ENCODE measurements at places on chromosomes 2 and 18. TPM values are rescaled to one million over a fixed set of nuclear protein-coding genes. Genes with fewer than 3 reads are reported as not detected.

- DNase-seq = no peak
- H3K27me3 ChIP-seq = no peaks in the 10 kb centered on the region
- H3K27ac ChIP-seq = no peak overlapping the region
- peaks cover 12% of the 10 kb centered on the region for H3K4me1 ChIP-seq
Measured at GRCh38 chr2:9735335-9735734, 104.5 kb upstream of the YWHAQ start.

DNA sequence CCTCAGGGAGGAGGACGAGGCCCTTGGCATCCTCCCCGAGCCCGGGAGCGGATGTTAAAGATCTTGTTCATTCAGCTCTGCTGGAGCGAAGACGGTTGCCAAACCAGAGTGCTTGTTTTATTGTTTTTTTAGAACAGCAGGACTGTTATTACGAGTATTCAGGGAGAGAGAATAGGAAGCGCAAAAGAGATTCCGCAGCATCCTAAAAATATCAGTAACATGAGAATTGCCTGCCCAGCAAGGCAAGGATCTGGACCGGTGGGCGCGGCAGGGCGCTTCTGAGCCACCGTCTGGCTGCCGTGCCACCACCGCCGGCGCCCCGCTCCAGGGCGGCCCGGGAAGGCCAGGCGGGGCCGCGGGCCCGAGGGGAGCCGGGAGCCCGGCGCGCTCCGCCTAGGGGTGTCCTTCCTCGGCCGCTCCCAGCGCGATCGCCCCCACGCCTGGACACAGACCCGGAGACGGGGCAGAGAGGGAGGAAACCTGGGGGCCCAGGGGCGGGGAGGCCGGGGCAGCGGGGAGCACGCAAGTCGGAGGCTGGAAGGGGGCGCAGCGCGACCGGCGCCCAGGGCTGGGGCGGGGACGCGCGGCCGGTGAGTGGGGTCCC lies 843 bp downstream of the CYS1 start:
- H3K36me3 ChIP-seq = no peaks in the 10 kb centered on the region
- H3K4me3 ChIP-seq = peak overlapping the region; percentile 69
- peaks cover 7% of the 10 kb centered on the region for H3K4me1 ChIP-seq
- no peak overlapping the region for H3K27ac ChIP-seq
- peaks cover 61% of the 10 kb centered on the region for H3K27me3 ChIP-seq

GRCh38 chr2:120797421-120798221 lies 62.0 kb downstream of the GLI2 start:
- peak; percentile 30 for DNase-seq
- no peaks in the 10 kb centered on the region for H3K36me3 ChIP-seq
- peaks cover 15% of the 10 kb centered on the region for H3K4me1 ChIP-seq
- no peak overlapping the region for H3K4me3 ChIP-seq
- H3K27me3 ChIP-seq = no peaks in the 10 kb centered on the region

DNA sequence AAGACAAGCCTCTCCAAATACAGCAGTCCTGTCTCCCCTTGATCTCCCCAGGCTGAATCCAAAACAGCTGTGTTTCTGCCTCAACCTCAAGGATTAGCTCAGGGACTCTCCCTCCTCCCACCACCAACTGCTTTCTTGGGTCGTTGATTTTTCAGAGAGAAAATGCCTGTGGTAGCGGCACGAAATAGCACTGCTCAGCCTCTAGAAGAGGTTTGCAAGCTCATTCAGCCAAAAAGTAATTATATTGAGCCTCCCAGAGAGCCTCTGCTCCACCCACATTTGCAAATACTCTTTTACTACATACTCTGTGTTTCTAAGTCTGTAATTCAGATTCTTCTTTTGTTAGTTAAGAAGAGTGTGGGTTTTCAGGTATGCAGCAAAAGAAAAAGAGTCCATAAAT lies 396.4 kb upstream of the TNP1 start:
- H3K27me3 ChIP-seq = peaks cover 4% of the 10 kb centered on the region
- H3K4me3 ChIP-seq = no peak overlapping the region
- no peaks in the 10 kb centered on the region for H3K36me3 ChIP-seq
- DNase-seq = no peak

- H3K4me3 ChIP-seq = no peak overlapping the region
- H3K4me1 ChIP-seq = peaks cover 36% of the 10 kb centered on the region
- H3K36me3 ChIP-seq = no peaks in the 10 kb centered on the region
- no peaks in the 10 kb centered on the region for H3K27me3 ChIP-seq
Measured at GRCh38 chr18:45359275-45360009, 255.8 kb upstream of the SLC14A2 start.

DNA sequence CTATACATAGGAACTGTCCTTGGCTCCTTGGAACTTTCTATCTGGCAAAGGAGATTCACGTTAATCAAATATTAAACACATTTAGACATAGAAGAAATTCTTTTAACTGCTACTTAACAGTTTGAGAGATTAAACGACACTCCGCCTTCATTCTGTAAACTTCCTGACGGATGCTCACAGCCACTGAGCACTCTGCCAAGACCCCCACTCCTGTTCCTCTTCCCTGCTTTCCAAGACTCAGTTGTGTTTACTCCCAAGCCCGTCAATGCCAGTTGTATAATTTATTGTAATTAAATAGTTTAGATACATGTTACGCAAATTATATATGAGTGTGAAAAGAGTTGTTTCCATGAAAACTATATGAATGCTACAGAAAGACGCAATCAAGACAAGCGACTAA lies 321.4 kb upstream of the EPHA4 start:
- H3K4me1 ChIP-seq = peaks cover 3% of the 10 kb centered on the region
- DNase-seq = no peak
- H3K36me3 ChIP-seq = no peaks in the 10 kb centered on the region
- no peak overlapping the region for H3K27ac ChIP-seq

- H3K27me3 ChIP-seq = no peaks in the 10 kb centered on the region
- peaks cover 14% of the 10 kb centered on the region for H3K4me1 ChIP-seq
- H3K36me3 ChIP-seq = no peaks in the 10 kb centered on the region
Measured at GRCh38 chr18:63994783-63995399, 25.0 kb downstream of the SERPINB8 start.

GRCh38 chr2:84201158-84201557 lies 257.9 kb downstream of the SUCLG1 start:
- H3K4me1 ChIP-seq = no peaks in the 10 kb centered on the region
- DNase-seq = no peak
- no peak overlapping the region for H3K27ac ChIP-seq
- H3K36me3 ChIP-seq = no peaks in the 10 kb centered on the region

DNA sequence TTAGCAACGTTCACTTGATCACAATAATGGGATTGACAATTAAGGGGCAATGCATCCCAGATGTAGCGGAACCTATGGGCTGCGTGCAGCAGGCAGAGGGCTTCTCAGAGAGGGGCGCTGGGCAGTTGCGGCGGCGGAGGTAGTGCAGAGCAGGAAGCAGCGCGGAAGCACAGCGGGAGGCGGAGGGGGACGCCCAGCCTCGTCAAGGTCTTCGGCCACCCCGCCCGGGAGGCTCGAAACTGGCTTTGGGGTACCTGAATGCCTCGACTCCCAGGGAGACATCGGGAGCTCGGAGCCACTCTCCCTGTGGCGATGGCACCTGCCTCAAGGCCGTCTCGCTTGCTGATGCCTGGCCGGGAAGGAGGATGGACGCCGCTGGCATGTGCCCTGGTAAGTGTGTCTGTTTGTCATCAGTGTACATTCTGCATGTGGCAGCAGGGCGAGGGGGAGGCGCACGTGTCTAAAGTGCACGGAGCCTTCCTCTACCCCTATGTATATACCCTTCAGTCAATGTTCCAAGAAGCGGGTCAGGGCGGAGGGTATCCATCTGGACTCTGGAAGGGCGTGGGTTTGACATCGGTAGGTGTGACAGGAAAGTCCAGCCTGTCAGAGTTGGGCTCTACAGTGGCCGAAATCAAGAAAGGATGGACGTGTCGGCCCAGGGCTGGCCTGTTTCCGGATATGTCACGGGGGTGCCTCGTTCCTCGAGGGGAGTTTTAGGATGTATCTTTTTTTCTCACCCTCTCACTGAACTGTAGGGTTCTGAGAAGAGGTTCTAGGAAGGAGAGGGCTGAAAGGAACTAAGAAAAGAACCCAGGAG lies 7.5 kb upstream of the SP9 start:
- H3K27ac ChIP-seq = no peak overlapping the region
- H3K4me1 ChIP-seq = peaks cover 5% of the 10 kb centered on the region
- H3K36me3 ChIP-seq = no peaks in the 10 kb centered on the region
- peak; percentile 81 for DNase-seq
- H3K27me3 ChIP-seq = peaks cover 86% of the 10 kb centered on the region

- peaks cover 3% of the 10 kb centered on the region for H3K27me3 ChIP-seq
- DNase-seq = no peak
- H3K4me1 ChIP-seq = no peaks in the 10 kb centered on the region
- no peaks in the 10 kb centered on the region for H3K36me3 ChIP-seq
Measured at GRCh38 chr2:234913208-234913626, 38.6 kb upstream of the SH3BP4 start.

GRCh38 chr18:11857177-11857887 lies 6.1 kb downstream of the CHMP1B start:
- H3K36me3 ChIP-seq = no peaks in the 10 kb centered on the region
- peak overlapping the region; percentile 99 for H3K27ac ChIP-seq
- DNase-seq = peak; percentile 95
- H3K4me1 ChIP-seq = peaks cover 48% of the 10 kb centered on the region
- no peaks in the 10 kb centered on the region for H3K27me3 ChIP-seq

RSAD2 gene
- 0.72 TPM for total RNA-seq

NAT8 gene
- not detected for total RNA-seq

TCF7L1 gene
- total RNA-seq = 2.5 TPM

FAM136A gene
- 21.7 TPM for total RNA-seq

GALNT1 gene
- 796 TPM for total RNA-seq

WNT6 gene
- total RNA-seq = not detected

All from osteoblast (primary cell).